ENCODE measurements at places on chromosomes 5 and 9. TPM values are rescaled to one million over a fixed set of nuclear protein-coding genes. Genes with fewer than 3 reads are reported as not detected.

The SGCD gene
- 2.7 TPM for total RNA-seq

- no peak for DNase-seq
Observed at GRCh38 chr5:107515521-107516080, 155.1 kb downstream of the EFNA5 start.

The MCIDAS gene
- 0.13 TPM for total RNA-seq

GRCh38 chr5:150203832-150204589 is 14.1 kb downstream of the SLC6A7 start:
- DNase-seq, result no peak

DNA sequence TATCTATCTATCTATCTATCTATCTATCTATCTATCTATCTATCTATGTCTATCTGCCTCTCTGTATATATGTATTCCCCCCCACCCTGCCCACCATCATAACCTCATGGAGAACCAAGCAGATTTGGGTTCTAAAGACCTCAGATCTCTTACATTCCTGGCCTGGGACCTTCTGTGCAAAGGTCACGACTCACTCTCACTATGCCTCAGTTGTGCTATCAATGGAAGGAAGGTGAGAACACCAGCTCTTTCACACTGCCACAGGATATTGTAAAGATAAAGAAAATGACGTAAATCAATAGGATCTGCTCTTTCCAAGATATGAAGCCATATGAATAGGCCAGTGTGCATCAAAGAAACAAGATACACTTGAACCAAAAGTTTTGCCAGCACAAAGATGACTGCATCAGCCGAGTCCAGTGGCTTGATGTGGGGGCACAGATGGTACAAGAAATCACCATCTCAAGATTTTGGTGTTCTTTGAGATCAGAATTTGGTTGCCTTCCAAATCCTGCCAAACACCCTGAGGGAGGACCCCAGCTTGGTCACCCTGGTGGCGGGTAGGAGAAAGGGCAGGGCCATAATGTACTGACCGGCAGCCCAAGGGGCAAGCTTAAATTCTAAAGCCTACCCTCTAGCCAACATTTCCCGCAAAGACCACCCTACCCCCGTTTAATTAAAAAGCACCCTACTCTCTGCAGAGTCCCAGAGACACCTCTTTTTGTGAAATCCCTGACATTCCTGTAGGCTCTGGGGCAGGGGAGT is 8.4 kb upstream of the FGF1 start:
- no peak for DNase-seq

Data from kidney (tissue), 22 donors.